ENCODE measurements at places on chromosomes 11 and 22.

DNA sequence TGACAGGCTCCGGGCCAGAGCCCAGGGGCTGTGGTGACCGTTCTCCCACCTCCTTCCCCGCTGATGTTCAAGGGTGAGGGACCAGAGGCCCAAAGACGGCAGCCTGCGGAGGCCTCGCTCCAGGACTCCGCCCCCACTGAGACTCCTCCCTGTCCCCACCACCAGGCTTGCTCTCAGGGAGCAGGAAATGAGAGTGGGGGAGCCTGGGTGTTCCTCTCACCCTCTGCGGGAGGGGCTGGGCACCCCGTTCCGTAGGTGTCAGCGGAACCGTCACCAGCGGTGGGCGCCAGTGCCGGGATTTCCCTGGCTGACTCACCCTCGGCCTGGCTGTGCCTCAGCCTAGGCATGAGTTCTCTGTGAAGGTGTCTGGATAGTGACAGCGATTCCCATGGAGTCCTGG, 15.7 kb downstream of the DAGLA start:
- DNase-seq: peak; percentile 60

DNA sequence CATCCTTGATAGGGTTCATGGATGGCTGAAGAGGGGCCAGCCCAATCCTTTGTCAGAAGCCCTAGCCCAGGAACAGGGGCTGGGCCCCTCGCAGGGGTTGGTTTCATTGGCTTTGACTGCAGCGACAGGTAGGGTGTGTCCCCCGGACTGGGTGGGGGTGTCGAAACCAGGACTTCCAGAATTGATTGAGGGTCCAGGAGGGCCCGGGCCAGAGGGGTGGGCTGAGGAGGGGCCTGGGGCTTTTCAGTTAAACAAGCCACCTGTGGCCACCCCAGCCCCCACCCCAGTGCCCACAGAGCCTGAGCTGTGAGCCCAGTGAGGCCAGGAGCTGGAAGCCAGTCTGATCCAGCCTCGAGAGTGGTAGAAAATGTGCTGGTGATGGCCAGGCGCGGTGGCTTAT, 18.1 kb upstream of the PRR5 start:
- DNase-seq: no peak

GRCh38 chr22:39645532-39645931, 75.0 kb downstream of the CACNA1I start:
- DNase-seq: no peak

GRCh38 chr11:81674211-81674610, 1059.5 kb downstream of the FAM181B start:
- no peak for DNase-seq

GRCh38 chr11:69908511-69909220, 89.5 kb upstream of the FGF3 start:
- DNase-seq: peak; percentile 10

DNA sequence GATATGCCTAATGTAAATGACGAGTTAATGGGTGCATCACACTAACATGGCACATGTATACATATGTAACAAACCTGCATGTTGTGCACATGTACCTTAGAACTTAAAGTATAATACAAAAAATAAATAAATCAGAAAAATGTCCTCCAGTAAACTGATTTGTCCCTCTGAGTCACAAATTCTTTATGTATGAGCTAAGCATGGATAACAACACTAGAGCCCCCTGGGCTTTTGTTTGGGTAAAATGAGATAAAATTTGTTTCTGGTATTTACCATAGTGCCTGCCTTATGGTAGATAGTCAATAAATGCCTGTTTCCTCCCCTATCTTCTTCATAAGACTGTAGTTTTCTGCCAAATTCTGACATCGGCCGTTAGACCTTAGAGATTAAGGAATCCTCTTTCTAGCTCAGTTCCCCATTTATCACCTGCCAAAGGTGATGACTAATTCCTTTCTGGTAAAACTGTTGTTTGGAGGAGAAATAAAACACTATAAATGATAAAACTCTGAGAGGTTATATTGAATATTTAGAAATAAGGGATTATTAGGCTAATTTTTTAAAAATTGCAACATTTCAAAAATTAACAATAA, 43.6 kb upstream of the LUZP2 start:
- no peak for DNase-seq

- no peak for DNase-seq
These were observed 2.2 kb downstream of the MADD start for GRCh38 chr11:47271961-47272661.

DNA sequence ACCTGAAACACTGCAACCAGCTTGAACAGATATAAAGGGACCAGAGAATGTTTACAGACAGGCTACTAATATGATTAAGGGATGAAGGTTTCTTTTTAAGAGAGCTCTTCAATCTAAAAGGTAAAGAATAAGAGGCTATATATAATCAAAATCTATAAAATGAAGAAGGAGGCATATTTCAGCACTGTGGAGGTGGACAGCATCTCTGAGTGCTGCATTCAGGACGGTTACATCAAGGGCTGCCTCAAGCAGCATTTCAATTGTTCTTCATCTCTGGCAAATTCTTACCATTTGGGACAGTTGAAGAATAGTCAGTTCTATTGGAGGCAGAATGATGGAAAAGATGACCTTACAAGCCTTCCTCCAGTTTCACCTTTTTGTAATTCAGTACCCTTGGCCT, 139.6 kb upstream of the LMO1 start:
- DNase-seq: no peak

DNA sequence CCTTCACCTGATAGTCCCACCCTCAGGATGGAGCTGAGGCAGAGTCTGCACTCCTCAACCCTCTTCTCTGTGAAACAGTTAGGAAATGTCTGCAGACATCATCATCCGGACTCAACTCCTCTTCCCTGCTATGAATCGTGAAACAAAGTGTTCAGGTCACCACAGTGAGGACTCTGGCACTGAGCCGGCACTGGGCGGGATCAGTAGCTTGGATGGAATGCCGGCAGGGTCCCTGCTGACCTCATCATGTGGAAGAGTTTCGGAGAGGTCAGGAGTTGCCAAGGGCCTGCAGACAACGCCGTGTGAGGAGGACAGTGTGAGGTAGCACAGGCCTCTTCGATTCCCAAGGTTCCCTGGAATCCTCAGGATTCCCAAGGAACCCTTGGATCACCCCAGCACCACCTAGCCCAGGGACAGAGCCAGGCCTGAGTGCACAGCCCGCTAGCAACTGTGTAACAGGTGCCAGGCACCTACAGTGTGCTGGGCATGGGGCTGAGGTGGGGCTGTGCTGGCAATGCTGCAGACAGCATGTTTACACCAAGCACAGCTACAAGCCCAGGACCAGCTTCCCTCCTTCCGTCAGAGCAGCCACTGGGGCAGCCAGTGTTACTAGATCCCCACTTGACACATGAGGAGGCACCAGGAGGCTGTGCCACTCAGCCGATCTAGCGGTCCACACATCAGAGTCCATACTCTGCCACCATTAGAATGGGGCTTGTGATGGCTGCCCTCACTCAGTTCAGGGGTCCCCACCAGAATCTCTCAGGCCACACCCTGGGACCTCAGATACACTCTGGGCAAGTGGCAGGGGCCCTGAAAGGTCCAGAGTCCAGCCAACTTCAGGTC, 693 bp upstream of the LINC01488 start:
- DNase-seq: peak; percentile 49

DNA sequence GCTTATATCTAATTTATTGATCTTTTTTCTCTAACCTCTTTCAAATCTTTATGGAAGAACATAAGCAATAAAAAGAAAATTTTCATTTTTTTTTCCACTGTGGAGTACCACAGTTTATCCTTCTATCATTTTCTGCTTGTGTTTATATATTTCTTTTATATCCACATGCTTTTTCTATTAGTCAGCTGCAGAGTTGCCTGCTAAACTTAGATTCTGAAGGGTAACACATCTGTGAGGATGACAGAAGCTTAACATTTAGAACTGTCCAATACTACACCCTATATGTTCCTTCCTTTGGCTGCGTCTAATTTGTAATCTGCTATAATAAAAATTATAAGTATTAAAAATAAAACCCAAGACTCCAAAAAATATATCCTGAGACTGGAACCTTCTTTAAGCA, 20.8 kb downstream of the CCDC90B start:
- DNase-seq: no peak

DNA sequence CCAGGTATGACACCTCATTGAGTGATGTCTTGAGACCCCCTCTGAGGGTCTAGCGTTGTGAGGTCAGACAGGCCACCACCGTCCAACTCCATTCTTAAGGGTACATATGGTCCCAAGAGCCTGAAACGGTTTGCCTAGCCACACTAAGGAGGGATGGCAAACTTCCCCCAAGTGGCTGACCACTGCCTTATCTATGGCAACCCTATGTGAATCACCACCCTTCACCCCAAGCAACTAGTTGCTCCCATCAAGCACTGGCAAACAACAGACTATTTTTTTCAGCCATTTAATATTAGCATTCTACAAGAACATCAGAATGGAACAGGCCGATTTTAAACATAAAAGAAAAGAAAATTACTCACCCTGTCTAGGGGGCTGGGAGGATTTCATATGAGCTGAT, 22.8 kb downstream of the THOC5 start:
- no peak for DNase-seq

DNA sequence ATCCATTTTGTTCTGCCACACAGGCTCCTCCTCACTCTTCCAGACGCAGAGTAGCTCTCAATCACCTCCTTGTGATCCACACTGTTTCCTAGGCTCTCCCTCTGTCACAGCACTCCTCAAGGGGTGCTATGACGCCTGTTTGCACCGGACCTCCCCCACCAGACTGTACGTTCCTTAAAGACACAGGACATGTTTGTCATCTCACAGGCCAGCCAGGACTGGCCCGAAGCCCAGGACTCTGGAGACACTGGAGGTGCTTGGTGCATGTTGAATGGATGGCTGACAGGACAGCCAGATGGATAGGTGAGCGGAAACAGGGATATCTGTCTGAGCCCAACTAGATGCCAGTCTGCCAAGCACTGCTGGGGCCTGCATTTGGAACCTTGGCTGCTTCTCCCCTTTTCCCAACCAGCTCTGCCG, 13.6 kb downstream of the PLA2G6 start:
- no peak for DNase-seq

Data from left hindlimb (tissue), 1 donor.